ENCODE measurements at places on chromosomes 5 and 9.

DNA sequence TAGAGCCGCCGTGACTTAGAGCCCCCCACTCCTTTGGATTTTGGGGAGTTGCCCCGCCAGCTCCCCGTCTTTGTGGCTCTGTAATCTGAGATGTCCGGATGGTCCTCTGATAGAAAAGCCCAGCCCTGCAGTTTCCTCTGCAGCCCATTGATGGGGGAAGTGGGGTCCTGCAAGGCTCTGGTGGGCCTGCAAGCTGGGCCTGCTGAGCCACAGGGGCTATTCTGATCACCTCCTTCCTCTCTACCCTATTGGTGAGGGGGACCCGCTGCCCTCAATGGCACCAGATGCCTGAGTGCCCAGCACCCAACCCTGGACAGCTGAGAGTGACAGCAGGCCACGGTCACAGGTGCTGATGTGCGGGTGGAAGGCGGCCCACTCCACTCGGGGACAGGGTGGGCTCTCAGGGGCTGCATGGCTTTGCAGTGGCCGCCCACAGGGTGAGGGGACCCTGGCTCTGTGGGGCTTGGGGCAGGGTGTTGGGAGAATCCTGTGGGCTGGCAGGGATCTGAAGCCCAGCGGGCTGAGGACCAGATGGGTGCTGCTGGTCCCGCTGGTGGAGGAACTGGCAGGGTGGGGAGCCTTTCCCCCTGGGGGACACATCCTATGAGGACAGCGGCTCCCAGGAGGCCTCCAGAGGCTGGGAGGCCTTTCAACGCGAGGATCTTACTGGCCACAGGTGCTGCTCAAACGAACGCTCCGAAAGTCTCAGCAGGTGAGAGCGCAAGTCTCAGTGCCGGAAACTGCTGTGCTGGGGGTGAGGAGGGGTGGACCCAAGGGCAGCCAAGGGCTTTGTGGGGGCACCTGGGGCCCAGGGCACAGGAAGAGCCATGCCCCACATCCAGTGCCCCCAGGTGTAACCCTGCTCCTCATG, 30.0 kb upstream of the LPCAT1 start:
- no peak for DNase-seq

DNA sequence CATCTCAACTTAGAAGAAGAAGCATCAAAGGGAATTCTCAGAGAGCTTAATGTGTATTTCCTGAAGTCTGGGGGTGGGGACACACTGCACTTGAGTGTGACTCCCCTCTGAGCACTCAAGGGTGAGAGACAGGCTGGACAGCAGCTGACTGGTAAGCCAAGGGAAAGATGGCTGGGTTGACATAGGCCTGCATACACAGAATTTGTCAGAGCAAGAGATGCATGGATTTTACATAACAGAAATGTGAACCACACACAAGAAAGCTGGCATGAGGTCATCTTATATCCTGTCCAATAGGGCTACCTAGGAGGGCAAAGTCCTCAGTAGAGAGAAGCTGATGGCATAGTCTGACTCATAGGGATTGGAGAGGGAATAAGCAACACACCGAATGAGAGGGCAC, 114.3 kb upstream of the EPB41L4A start:
- no peak for DNase-seq

- no peak for DNase-seq
These were observed 333.6 kb downstream of the PIK3R1 start for GRCh38 chr5:68548959-68549676.

GRCh38 chr5:40227366-40227765, 452.3 kb upstream of the PTGER4 start:
- no peak for DNase-seq

- no peak for DNase-seq
These were observed 106.4 kb upstream of the DHFR start for GRCh38 chr5:80761176-80761575.

DNA sequence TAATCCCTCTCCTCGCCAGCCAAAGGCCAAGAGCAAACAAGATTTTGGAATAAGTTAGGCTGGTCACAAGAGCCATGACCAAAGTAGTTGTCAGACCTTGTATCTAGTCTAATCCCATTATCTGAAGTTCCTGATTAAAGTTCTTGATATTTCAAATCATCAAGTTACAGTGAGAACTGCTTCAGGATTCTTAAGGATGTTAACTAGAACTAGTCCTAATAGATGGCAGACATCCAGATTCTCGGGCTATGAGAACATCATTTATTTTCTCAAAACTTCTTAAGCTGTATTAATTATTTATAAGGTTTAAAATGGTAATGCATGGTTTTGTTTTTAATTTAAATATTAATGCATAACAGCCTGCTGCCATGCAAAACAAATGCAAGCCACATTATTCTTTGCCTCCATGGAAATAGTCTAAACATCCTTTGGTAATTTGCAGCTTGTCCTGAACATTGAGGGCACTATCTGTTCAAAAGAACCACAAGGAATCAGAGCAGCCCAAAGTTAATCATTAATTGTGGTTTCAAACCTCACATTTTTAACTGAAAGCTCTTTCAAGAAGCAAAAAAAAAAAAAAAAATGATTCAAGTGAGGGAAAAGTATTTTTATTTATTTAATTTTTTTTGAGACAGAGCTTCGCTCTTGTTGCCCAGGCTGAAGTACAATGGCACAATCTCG, 95.1 kb downstream of the TTC39B start:
- DNase-seq, result no peak

DNA sequence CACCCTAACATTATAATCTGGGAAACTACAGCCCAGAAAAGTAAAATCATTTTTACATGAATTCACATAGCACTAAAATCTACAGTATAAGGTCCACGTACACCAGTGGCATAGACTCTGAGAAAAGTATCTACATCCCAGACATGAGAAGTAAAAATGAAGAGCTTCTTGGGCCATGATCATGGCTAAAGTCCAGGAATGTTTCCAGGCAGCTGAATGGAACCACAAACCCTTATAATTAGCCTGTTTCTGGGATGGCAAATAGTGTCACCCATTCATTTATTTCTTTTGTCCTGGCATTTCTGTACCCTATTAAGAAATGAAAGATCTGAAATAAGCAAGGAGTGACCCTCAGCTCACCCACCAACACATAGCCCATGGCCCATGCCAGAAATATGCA, 217.9 kb downstream of the SPOCK1 start:
- no peak for DNase-seq

- no peak for DNase-seq
These were observed 6.9 kb downstream of the PCDHGA12 start for GRCh38 chr5:141437221-141437620.

GRCh38 chr5:43215073-43215631, 23.1 kb downstream of the NIM1K start:
- no peak for DNase-seq

GRCh38 chr9:102483651-102484050, 511.5 kb upstream of the CYLC2 start:
- DNase-seq, result no peak

DNA sequence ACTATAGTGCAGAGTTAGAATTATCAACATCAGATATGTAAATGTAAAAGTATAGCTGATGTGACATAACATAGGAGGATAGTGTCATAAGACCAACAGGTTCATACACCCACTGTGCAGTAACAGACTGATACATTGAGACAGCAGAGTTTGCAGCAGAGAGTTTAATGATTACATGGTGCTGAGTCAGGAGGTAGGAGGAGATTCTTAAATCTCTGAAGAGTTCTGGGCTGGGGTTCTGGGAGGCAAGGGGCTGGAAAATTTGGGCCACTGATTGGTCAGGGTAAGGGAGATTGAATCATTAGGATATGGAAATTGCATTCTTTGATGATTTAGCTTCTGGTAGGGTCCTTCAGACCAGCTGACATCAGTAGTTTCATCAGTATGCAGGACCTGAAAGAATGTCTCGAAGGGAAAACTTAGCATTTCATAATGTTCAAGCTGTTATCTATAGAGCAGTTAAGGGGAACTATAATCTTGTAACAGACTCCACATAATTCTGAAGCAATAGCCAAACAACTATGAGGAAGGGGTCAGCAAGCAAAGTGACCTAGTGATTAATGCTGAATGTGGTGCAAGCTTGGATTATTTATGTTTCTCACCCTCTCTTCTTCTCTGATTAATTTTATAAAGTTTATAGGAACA, 35.6 kb downstream of the CCL28 start:
- DNase-seq, result no peak

DNA sequence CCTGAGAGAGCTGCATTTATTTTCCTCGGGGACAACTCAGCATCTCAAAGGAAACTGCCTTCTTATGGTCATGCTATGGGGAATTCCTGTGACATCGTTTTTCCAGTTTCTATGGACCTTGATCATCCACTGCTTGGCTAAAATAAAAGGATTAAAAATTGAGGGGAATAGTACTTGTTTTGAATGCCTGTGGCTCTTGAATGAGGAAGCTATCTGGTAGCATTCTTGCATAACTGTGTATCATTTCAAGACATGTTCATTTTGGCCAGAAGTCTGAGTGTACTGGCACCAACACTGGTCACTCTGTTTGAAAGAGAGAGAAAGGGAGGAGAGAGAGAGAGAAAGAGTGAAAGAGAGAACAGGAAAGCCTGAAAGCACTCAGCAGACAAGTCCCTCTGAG, 116.7 kb downstream of the DOCK2 start:
- DNase-seq, result no peak

- DNase-seq, result peak; percentile 51
These were observed 1058.5 kb upstream of the DMAC1 start for GRCh38 chr9:8857926-8858595.

DNA sequence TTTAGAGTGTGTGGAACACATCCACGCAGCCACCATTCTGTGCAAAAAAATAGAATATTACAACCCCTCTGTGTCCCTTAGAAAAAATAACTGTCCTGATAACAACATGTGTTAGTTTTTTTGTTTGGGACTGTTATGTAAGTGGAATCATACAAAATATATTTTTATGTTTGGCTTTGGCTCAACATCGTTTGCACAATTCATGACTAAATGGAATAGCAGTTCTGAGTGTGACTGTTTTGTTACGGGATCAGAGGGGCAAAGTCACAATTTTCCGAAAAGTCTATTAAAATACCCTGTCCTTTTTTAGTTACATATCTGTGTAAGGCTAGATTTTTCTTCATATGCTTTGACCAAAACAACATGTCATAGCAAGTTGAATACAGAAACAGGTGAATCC, 12.8 kb downstream of the MTREX start:
- DNase-seq, result no peak

GRCh38 chr5:159581502-159582249, 251.4 kb upstream of the IL12B start:
- DNase-seq, result peak; percentile 77

- no peak for DNase-seq
These were observed 104.8 kb downstream of the PBX3 start for GRCh38 chr9:125851979-125852378.

- DNase-seq, result no peak
These were observed 245.8 kb upstream of the GAS1 start for GRCh38 chr9:87193151-87193550.

DNA sequence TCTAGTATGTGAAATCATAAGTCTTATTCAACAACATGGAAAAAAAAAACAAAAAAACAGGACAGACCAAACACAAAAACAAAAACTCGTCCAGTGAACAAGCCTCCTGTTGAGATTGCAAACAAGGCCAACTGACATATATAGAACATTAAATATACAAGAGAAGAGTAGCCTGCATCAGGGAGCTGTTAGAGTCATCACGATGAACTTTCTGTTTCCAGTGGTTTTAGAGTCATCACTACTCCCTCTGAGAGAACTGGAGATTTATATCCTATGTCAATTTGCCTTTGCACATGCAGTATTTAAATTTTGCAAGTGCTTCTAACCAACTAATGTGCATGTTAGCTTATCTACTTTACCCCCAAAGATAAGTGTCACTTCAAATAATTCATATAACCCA, 9.9 kb downstream of the SNCAIP start:
- no peak for DNase-seq

DNA sequence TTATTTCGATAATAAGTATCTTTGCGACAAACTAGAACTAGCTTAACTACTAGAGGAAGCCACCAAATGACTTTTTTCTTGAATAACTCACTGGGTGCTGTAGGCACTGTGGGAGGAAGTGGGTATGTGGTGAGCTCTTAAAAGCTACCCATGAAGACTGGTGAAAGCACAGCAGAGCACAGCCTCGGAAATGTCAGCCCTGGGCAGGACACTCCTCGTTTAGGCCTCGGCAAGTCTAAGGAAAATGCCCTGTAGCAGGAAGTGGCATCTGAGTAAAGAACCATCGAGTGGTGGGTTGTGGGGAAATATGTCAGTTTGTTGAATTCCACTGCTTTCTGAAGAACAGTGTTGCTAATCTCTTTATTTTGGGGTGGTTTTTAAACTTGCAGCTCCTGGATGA, 44.0 kb upstream of the NCS1 start:
- no peak for DNase-seq

DNA sequence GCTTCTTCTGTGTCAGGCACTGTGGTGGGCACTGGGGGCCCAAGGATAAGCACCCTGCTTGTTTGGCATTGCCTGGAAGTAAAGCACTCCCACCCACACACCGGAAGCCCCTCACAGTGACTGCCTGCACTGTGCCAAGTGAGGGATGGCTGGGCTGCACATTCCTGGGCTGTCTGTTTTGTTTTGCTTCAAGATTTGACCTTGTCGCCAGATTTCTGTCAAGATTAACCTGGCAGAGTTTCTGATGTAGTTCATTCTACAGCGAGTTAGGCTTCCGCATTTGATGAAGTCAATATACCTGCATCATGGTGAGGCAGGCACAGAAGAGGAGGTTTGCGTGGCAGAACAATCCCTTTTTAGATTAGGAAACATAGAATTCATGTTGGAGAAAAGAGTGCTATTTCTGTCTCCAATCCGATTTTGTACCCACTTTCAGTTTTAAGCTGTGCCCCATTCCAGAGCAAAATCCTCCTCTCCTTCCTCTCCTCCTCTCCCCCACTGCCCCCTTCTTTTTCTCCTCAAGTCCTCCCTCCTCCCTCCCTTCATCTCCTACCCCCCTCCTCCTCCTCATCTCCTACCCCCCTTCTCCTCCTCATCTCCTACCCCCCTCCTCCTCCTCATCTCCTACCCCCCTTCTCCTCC, 14.4 kb upstream of the BOD1 start:
- DNase-seq, result no peak

DNA sequence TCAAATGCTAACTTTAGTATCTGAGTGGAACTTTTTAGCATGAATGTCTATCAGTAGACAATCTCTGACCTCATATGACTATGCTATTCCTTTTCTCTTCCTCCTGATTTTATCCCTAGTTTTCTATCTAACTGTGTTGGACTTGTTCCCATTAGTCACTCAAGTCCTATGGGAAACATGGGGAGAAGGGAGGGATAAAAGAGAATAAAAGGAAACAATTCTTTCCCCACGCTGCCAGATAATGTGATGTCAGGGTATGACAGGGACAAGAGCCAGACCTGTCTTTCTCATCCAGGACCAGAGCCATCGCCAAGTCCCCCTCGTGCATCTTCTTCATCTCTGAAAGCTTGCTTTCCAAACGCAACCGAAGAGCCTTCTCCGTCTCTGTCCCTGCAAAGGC, 43.9 kb downstream of the CDK5RAP2 start:
- DNase-seq, result no peak

DNA sequence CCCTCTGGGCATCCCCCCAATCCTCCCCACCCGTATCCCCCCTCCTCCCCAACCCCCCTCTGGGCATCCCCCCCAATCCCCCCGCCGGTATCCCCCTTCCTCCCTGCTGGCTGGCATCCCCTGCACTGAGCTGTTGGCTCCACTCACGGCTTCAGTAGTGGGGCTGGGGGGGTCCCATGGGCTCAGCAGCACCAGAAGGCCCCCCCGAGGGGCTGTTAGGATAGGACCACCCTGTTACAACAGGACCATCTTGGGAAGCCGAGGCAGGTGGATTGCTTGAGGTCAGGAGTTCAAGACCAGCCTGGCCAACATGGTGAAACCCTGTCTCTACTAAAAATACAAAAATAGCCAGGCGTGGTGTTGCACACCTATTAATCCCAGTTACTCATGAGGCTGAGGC, 42.4 kb downstream of the EXD3 start:
- DNase-seq, result no peak
